ENCODE measurements at places on chromosomes 12 and 14.

- no peak for DNase-seq
Measured at GRCh38 chr14:95256002-95256775, 63.5 kb downstream of the CLMN start.

GRCh38 chr12:10722905-10723746, at the start of gene YBX3:
YBX3 (minus strand) TSS chr12:10723323; CDS start chr12:10723111, 212 bp downstream.
- DNase-seq, result no peak

DNA sequence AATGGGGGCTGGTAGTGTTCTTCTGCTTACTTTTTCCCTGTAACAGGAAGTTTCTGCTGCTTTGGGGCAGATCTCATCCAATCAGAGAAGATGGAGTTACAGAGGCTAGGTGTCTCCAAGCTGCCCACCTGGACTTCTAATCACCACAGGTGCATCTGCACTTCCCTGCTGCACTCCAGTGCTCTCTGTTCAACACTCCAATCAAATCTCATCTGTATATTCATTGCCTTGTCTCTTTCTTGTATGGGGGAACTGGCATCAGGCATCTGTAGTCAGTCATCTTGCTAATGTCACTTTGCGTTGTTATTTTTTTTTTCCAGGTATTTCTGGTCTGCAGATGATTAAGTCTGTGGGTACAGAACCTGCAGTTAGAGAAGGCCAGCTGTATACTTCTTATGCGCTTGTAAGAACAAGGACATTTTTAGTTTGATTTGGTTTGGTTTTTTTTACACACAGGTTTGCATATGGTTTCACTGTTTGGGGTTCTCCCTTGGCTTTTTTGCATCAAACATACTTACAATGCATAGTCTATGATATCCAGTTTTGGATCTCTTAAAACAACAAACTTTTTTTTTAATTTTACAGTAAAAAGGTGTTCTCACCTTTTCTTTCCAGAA, 116.0 kb downstream of the METTL25 start:
- no peak for DNase-seq

GRCh38 chr12:31390991-31391390, 65.0 kb upstream of the SINHCAF start:
- DNase-seq, result no peak

GRCh38 chr12:48569946-48570345, at the start of gene LALBA:
LALBA (minus strand) TSS chr12:48570046; CDS start chr12:48570020, 26 bp downstream.
- no peak for DNase-seq

DNA sequence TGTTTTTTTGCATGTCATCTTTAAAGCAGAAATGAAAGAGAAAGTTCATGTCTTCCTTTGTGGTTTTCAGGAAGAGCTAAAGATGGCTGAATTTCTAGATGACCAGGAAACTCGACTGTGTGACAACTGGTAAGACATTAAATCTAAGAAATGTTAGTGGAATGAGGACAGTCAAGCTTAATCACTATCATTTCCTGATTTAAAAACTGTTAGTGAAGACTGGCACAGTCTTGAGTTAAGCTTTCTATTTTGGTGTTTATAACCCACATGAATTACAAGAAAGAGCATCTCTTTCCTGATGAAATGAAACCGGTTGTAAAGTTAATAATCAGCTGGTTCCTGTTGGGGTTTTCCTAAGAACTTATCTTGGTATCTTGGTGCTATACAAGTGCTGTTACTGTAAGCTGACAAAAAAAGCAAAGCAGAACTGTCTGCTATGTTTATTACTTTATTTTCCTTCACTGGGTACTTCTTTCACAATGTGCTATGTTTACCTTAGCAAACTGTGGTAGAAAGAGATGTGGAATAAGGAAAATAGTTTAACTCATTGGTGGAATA, 5.2 kb downstream of the TRAFD1 start:
- no peak for DNase-seq

DNA sequence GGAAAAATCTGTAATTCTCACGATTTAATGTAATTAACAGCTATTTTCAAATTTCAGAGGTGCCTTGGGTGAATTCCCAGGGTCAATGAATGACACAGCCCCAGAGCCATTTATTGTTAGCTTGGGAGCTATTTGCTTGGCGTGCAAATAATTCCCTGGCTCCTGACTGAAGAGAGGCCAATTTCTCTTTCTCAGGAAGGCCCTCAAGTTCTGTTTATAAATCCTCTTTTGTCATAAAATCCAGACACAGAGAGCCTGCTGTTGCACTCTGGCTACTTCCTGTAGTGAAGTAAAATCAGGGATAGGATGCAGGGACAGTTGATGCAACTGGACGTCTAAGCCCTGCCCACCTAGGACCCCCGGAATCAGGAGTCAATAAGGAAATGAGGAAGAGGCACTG, 154.3 kb downstream of the TMX1 start:
- DNase-seq, result no peak

DNA sequence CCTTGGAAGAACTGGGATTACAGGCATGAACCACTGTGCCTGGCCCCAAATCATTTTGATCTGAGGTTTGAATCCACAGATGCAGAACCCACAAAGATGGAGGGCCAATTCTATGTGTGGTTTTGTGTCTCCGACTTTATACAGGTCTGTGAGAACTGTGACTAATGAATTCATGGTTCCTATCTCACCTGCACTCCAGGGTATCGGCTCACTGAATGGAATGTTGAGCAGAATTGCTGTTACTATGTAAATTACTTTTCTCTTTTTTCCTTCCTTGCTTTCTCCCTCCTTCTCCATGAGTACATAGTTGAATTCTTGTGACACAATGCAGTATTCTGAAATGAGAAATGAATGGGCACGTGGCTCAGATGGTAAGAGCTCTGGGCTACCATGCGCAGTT, 21.1 kb upstream of the GALNT16 start:
- DNase-seq, result no peak

DNA sequence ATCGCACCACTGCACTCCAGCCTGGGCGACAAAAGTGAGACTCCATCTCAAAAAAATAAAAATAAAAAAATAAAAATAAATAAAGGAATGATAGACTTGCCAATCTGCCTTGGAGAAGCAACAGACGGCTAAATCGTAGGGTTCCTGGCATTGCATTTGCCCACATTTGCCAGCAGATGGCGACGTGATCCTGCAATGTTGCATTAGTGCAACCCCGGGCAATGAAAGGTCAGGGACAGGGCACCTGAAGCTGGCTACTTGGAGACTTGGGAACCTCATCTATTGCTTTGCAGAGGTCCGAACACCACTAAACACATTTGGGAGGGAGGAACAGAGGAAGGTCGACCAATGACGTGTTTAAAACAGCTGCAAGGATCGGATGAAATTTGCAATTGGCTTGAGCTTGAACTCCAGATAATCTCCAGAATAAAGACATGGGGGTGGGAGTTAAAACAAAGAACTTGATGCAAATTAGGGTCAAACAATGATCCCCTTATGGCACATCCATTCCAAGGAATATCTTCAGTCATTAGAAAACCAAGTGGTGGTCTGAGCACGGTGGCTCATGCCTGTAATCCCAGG, 34.6 kb downstream of the SPRING1 start:
- DNase-seq, result peak; percentile 17

DNA sequence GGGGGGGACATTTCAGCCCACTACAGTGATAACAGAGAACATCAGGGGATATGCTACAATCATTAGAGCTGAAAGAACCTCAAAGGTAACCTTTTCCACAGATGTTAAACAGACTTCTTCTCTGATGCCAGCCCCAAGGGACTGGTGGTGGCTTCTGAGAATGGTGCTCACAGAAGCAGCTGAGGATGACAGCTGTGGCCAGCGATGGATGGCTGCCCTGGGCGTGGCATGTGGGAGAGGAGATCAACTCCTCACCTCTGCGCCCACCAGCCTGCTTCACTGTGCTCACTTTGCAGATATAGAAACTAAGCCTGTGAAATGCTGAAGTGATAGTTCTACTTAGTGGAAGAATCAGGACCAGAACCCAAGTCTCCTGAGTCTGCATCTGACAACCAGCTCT, 33.0 kb downstream of the FOXN3 start:
- DNase-seq, result no peak

- no peak for DNase-seq
Measured at GRCh38 chr12:46517579-46517962, 145.0 kb upstream of the SLC38A2 start.

DNA sequence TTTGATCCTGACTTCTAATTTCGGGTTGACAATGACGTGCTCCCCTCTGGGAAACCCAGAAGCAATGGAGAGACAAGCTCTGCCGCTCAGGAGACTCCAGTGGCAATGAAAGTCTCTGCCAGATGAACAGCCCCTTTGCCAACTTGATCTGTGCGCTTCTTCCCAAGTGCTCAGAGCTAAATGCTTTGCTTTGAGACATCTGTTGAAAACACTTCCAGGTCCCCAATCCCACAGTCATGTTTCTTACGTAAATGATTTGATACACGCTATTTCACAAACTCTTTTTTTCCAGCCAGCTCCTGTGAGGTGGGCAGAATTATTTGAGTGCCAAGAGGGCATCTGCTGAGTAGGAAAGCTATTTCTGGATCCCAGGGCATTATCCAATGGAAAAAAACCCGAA, 147.6 kb downstream of the RIMBP2 start:
- no peak for DNase-seq

DNA sequence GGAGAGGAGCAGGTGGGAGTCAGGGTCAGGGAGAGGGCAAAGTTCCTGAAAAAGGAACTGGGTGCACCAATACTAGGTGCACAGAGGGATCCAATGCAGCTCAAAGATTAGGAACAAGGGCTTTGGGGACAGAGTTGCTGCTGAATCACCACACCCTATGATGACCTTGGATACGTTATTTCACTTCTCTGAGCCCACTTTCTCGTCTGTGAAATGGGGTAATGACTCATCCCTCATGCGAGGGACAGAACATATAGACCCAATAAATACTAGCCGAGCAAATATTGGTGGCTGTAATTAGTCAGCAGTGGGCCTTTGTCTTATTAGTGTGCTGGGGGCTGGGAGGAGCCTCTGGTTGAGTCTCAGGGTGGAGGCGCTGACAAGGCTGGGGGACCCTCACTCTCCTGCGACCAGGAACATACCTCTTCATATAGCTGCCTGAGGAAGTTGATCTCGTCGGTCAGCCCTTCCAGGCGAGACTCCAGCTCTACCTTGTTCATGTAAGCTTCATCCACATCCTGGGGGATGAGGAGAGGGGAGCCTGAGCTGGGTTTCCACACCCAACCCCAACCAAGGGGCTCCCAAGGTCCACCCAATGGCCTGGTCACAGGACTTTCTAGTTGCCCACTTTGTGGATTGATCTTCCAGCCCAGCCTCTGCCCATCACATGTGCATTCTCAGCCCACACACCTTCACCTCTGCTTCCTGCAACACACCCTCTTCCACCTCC, 4.5 kb downstream of the KRT8 start:
- DNase-seq, result no peak

DNA sequence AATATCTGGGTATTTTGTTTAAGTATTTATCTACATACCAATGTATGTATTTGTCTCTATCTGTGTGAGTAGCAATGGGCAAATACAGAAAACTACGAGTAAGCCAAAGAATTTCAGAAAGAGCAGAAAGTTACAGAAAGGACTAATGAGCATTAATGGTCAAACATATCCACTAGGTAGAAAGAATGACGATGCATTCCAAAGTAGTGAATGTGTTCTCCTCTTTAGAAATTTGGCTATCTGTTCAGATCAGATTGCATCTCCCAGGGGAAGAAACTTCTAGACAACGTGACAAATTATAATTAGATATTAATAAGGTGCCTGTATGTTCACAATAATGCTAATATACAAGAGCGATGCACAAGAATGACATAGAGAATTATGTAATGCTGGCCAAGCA, 194.5 kb upstream of the GZMB start:
- no peak for DNase-seq

- no peak for DNase-seq
Measured at GRCh38 chr12:109191621-109192250, 75.3 kb downstream of the ACACB start.

GRCh38 chr14:58297412-58297761, 968 bp upstream of the ARID4A start:
- no peak for DNase-seq

- DNase-seq, result no peak
Measured at GRCh38 chr14:60512126-60512525, 3.2 kb downstream of the SIX6 start.

GRCh38 chr12:25051656-25052195, 102.8 kb upstream of the BCAT1 start:
- no peak for DNase-seq

DNA sequence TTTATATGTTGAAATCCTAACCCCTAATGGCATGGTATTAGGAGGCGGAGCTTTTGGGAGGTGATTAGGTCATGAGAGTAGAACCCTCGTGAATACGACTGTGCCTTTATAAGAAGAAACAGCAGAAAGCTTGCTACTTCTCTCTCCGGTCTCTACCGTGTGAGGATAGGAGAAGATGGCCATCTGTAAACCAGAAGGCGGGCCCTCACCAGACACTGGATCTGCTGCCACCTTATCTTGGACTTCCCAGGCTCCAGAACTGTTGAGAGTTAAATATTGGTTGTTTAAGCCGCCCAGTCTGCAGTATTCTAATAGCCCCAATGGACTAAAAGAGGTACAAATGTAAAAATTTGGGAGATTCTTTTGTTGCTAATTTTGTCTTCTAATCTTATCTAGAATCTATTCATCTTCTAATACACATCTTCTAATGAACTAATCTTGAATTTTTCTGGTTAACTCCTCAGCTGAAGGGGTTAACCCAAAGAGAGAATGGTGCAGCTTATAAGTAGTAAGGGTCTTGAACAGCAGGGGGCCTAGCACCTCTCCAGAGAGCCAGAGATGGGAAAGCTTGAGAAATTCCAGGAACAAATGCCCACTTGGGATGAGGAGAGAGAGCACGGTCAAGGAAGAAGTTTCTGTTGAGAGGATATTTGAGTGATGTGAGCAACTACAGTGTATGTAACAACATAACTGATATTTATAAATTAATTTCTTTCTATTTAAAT, 264.0 kb upstream of the GRIP1 start:
- no peak for DNase-seq

GRCh38 chr14:102485693-102486512, 23.7 kb downstream of the ANKRD9 start:
- DNase-seq, result no peak
